ENCODE measurements at places on chromosomes 4 and X.
A peak's percentile ranks its signal among the peaks of the same experiment; 100 is the strongest.

GRCh38 chr4:122539861-122540465 lies 80.9 kb downstream of the IL21 start:
- DNase-seq, result no peak

GRCh38 chr4:94603170-94603747 lies 151.5 kb downstream of the PDLIM5 start:
- DNase-seq, result no peak

DNA sequence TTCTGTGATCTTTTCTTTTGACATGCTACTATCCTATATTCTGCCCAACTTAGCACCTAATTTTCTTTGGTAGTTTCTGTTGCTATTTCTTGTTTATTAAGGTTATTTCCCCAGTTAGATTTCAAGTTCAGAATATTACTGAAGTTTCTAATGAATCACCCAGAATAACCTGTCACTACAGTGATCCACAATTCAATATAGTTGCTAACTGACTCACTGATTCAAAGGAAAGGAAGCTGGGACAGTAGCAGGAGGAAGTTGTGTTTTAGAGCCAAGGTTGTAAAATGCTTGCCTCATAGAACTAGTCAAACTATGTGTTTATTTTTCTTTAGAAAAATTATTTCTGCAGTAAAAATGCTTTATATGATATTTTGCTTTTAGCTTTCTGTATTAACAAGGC lies 37.4 kb downstream of the PAK3 start:
- no peak for DNase-seq

DNA sequence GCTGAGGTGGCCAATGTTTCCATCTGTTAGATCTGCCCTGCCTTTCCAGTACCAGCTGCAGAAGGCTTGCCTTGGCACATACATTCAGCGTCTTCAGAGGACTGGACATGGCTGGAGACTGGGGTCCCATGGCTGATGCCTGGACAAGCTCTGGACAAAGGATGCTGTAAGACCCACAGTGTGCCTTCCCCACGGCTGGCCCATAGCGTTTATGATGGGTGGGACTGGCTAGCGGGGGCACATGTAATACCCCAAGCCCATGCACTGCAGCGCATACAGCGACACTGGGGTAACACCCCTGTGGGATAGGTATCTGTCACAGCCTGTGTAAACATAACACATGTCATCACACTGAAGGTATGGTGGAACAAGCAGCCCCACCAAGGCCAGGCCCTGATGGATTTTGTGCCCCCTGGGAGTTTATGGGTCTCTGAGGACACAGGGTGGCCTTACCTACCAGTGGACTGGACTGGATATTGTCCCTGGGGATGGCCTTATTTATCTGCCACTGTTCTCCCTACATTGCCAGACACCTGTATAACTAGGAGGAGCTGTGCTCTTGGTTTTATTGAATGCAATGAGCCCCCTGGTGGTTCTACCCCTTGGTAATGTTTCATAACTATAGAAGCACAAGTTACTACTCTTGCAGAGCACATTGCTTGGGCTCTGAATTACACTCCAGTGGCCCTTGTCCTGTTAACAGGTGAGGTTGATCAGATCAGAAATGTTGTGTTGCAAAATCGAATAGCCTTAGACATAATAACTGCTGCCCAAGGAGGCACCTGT lies 34.3 kb upstream of the TACR3 start:
- no peak for DNase-seq

- DNase-seq, result no peak
Measured at GRCh38 chr4:116702949-116703348, 382.4 kb downstream of the TRAM1L1 start.

DNA sequence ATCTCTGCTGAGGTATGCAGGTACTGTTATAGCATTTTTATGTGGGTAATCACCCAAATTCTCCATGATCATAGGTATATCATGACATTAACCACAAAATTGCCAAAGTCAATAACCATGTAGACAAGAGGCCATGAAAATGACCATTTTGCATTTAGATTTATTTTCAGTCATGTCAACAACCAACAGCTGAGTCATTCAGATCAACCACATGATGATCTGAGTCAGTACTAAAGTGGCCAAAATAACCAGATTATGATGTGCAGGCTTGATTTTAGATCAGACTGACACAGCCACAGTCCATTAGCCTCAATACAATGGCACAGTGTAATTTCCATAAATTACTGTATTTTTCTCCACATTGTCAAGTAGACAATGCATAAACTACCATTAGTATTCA lies 240.5 kb downstream of the GRIA3 start:
- no peak for DNase-seq

GRCh38 chrX:5388087-5388486 lies 840.6 kb downstream of the NLGN4X start:
- no peak for DNase-seq

- DNase-seq, result peak; percentile 10
Measured at GRCh38 chr4:145299380-145300076, 119.1 kb upstream of the OTUD4 start.

- DNase-seq, result no peak
Measured at GRCh38 chr4:71564775-71565174, 219.1 kb downstream of the GC start.

GRCh38 chr4:182102576-182102975 lies 140.6 kb upstream of the TENM3 start:
- no peak for DNase-seq

- DNase-seq, result no peak
Measured at GRCh38 chrX:149717803-149718202, 5.9 kb downstream of the MAGEA11 start.

DNA sequence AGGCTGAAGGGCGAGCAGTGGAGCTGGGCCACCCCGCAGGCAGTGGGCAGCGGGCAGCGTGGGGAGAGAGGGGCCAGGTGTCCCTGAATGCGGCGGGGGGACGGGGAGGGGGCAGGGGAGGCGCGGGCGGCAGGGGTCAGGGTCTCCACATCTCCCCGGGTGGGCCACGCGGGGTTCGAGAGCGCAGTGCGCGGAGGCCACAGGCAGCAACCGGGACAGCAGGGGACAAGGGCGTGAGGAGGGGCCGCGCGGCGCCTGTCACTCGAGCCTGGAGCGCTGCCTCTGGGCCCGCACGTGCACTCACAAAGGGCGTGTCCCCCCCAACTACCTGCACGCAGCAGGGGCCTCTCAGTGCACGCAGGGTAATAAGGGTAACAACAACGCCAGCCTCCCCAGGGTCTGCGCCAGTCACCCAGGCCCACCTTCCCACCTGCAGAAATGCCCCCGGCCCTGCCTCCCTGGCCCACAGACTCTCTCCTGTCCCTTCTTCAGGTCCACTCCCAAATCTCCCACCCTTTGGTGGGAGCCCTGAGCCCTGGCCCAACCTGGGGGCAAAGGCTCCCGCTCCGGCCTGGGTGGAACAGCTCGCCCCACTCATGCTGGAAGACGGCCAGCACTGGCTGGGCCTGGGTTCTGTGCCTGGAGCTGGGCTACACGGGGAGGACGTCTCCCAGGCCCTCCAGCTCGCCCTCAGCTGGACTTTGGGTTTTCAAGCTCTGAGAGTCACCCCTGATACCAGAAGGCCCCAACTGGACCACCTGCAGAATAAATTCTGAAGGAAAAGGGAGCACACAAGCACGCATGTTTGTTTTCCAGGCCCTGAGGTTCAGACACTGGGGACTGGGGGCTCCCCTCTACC lies 53.2 kb downstream of the ZFYVE28 start:
- DNase-seq, result no peak

DNA sequence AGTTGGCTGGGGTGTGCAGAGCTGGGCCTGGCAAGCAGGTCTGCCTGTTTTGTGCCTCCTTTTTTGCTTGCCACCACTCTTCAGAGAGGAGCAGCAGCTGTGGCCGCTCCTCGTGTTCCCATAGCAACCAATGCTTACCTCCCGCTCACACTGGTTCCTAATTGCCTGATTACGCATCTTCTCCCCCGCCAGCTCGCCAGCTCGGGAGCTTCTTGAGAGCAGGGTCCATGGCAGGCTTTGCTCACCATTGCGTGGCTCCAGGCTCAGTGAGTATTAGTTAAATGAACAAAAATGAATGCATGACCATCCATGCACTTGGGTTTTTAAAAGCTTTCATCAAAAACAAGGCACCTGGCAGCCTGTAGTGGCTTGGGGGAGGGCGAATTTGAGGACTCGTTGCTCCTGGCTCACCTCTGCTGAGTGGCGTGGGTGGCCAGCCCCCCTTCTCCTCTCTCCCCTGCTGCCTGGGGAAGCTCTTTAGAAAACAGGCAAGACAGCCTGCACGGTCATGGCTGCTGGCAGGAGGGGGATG lies 14.2 kb upstream of the PJA1 start:
- no peak for DNase-seq

- no peak for DNase-seq
Measured at GRCh38 chr4:1166509-1167243, 5.7 kb downstream of the SPON2 start.

- DNase-seq, result no peak
Measured at GRCh38 chr4:138438608-138439007, 196.5 kb upstream of the SLC7A11 start.

- no peak for DNase-seq
Measured at GRCh38 chr4:84492290-84492689, 6.8 kb downstream of the NKX6-1 start.

GRCh38 chr4:117560329-117560728 lies 474.0 kb upstream of the NDST3 start:
- DNase-seq, result no peak

DNA sequence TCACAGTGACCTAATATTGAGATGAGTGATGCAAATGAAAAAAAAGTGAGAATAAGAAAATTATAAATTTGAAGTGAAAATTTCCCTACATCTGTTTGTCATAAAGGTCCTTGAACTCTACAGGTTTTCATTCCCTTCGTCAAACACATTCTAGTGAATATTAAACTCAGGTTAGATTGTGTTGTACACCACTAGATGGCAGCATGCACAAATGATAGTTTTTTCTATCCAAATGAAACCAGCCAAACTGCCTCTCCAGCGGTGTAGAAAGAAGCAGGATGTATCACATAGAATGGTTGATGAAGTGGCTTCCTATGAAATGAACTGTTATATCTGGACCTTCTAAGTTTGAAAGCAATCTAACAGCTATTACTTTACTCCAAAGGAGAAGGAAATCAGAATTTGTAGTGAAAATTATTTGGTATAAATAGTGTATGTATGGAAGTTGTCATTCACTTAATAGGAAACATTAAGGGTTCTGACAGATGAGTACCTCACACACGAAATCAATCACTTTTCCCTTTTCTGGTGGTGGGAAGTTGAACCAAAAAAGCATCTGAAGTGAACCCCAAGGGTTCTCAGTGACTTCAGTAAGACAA lies 382.7 kb downstream of the UNC5C start:
- DNase-seq, result no peak

DNA sequence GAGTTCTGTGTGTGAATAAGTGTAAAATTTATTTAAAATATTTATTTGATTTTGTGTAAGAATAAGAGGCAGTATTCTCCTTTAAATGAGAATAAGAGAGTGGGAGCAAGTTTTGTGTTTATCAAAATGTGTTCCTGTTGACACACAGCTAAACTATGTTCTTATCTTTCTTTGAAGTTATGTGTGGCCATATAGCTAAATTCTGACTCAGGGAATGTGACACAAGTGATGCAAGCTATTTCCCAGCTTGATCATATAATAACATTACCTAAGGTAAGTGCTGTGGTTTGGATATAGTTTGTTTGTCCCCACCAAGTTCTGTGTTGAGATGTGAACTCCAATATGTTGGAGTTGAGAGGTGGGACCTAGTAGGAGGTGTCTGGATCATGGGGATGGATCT lies 740.0 kb upstream of the IGFBP7 start:
- no peak for DNase-seq

DNA sequence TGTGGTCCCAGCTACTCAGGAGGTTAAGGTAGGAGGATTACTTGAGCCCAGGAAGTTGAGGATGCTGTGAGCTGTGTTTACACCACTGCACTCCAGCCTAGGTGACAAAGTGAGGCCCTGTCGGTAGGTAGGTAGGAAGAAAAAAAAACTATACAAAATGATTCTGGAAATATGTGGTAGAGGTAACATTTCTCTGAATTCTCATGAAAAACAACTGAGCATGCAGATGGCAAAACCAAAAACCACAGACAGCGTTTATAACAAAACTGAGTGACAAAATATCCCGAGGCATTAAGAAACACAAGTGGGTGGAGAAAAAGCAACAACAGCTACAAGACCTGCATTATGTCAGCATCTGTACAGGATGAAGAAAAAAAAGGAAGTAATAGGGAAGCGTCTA lies 211.7 kb downstream of the DLG3 start:
- DNase-seq, result no peak

GRCh38 chrX:40169193-40170101 lies 71.7 kb upstream of the BCOR start:
- no peak for DNase-seq

DNA sequence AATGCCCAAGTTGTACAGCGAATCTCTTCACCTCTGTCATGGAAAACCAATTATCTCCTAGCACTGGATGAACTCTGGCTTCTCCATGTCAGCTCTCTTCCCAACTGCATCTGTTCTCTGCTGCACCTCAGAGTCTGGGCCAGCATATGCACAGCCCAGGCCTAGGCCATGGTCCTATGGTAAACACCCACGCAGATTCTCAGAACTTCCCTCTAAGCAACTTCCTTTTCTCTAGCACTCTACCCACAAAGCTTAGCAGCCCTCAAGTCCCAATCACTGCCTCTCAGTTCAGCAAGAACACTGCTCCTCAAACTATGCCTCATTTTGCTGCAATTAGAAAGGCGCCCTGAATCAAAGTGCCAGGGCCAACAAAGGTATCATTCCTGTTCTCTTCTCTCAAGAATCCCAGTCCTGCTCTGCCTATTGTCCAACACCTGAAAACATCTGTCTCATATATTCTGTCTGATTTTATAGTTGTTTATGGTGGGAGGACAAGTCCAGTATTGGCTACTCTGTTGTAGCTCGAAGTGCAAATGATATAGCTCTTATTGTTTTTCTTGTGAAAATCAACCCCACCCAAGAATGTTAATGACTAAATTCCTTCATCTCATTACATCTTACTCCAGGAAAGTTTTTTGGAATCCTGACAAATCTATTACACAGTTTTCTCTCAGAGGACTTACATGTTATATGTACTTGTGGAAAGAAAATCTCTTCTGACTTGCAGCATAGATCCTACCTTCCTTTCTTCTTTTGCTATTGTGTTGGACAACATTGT lies 85.4 kb downstream of the DCHS2 start:
- no peak for DNase-seq

DNA sequence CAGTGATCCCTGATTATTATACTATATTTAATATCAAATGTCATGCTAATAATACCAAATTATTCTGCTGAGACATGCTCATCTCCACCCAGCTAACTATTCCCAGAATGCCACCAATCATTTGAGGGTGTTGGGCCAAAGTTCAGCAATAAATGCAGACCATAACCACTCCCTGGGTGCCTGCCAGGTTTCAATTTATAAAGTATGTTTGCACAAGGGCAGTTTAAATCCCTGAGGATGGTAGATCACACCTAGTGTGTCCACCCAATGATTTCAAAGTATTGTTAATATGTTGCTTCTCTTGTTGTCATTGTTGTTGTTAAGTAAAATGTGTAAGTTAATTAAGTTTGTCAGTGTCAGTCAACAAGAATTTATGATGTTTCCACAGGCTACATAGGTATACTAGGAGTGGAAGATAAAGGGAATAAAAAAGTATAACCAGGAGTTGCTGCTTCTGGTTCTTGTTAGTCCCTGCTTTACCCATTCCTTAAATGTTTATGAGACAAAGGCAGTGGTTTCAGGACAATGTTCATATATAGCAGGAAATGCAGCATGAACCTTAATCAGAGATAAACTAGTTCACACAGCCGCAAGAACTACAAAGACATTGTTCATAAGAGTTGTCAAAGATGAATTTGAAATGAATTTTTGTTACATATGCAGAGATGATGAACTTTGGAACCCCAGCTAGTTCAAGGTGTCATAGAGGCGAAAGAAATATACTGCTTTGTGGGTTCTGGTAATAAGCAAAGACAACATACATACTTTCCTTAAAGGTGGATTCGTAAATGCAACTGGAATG lies 25.5 kb downstream of the HPGD start:
- DNase-seq, result no peak

GRCh38 chr4:182404376-182404775 lies 161.2 kb downstream of the TENM3 start:
- DNase-seq, result no peak

All from stimulated activated CD8-positive, alpha-beta memory T cell treated with anti-CD3 and anti-CD28 coated beads, Interleukin-15, amount 100 ng/mL, for 24 hours (primary cell).